HT-29 (cell line): ENCODE measurements at places on chromosomes 4 and X. TPM values are rescaled to one million over a fixed set of nuclear protein-coding genes. Genes with fewer than 3 reads are reported as not detected.
A peak's percentile ranks its signal among the peaks of the same experiment; 100 is the strongest.

- DNase-seq, result no peak
These were observed at the start of gene NRK for GRCh38 chrX:105822138-105823091. Gene NRK, plus strand, starts transcription at chrX:105822539. Its CDS starts 307 bp downstream, at chrX:105822846.

DNA sequence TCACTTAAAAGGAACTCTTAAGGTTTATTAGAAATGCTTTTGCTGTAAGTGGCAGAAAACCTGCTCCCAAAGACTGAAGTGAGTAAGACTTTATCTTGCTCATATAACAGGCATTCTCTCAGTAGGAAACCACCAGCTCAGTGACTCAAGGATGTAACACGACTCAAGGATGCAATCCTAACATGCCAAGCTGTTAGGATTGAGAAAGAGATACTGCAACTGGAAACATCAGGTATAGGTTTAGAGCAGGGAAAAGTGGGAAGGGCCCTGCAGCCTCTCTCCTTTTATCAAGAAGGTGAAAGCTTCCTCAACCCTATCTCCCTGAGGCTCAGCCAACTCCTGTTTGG lies 11.9 kb upstream of the SLC9A7 start:
- no peak for DNase-seq

DNA sequence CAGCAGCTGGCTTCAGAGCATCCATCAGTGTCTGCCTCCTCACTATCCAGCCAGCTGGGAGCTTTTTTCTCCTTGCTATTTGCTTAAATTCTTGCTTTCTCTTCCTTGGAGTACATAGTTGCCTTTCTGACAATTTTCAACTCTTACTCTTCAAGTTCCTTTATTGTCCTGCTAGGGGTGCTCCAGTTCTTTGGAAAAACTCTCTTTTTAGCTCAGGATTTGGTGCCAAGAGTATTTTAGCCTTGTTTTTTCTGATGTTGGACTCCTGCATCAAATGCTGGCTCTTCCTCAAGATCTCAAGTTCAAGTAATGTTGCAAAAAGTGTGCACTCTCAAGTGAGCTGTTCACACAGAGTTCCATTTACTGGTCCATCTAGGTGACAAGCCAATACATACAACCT lies 126.4 kb downstream of the KDR start:
- peak; percentile 14 for DNase-seq

DNA sequence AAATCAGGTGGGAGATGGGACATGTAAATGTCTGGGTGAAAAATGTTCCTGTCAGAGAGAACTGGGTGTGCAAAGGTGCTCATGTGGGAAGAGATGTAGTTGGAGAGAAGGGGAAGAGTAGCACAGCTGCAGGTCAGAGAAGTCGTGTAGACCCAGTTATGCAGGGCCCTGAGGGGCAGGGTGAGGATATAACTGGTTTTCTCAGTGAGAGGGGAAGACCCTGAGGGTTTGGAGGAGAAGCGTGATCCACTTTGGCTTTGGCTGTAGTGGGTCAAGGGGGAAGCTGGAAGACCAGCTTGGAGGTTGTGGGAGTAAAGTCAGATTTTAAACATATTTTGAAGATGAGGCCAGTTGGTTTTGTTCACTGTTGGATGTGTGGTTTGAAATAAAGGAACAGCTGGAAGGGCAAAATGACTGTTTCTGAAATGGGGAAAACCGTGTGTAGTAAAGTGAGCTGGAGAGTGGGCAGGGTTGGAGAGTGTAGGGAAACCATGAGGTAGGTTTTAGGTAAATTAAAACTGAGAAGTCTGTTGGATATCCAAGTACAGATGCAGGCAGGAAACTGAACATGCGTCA lies 44.2 kb downstream of the NAP1L5 start:
- no peak for DNase-seq

GRCh38 chr4:80967346-80967745 lies 63.2 kb upstream of the BMP3 start:
- DNase-seq, result no peak

DNA sequence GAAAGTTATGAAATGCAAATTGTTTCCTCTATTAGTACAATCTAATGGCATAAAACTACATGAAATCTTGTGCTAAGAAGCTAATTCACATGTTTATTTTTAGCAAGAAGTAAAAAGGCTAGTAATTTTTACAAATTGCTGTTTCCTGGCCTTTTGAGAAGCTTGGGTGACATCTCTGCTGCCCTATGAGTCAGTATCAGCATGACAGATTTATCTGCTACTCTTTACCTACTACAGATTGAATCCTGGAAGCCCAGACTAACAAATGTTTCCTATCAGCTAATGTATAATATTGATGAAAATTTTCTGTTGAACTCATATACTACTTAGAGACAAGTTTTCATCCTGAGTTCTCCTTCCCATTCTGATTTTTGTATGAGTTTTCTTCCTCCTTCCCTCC lies 232.4 kb downstream of the DCTD start:
- no peak for DNase-seq

- DNase-seq, result no peak
These were observed 2.4 kb downstream of the PRIMPOL start for GRCh38 chr4:184651899-184652298.

DNA sequence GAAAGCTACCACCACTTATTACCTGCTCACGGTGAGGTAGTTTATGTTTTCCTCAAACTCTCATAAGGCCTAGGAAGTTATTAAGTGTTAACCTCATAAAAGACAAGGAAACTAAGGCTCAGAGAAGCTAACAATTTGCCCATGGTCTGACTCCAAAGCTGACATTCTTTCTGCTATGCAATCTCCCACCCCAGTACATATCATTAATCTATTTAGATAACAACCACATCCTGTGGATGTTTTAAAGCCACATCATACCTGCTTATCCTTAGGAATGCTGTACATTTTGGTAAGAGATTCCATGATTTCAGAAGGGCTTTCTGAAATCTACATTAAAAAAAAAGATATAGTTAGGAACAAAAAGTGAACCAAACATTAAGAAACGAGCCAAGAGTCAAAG lies 55.4 kb downstream of the HUWE1 start:
- DNase-seq, result no peak

DNA sequence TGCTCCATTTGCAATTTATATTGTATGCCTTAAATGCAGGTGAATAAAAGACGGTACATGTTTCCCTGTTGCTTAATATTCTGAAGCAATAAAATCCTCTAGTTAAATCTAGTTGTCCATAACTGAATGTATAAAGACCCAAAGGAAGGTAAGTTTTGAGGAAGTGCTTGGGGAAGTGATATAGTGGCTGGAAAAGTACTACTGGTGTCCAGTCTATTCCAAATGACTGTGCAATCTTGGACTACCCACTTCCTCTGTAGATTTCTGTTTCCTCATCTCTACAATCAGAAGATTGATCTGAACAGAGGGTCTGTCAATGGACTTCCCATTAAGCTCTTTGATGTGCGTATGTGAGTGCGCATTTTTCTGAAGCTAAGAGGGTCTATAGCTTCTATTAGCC lies 17.0 kb downstream of the SNCA start:
- no peak for DNase-seq

- DNase-seq, result peak; percentile 31
These were observed 26.6 kb downstream of the ADRA2C start for GRCh38 chr4:3792813-3793212.

- no peak for DNase-seq
These were observed 351 bp upstream of the SLC30A9 start for GRCh38 chr4:41989994-41990364.

GRCh38 chr4:158261480-158261879 lies 51.2 kb downstream of the TMEM144 start:
- no peak for DNase-seq

DNA sequence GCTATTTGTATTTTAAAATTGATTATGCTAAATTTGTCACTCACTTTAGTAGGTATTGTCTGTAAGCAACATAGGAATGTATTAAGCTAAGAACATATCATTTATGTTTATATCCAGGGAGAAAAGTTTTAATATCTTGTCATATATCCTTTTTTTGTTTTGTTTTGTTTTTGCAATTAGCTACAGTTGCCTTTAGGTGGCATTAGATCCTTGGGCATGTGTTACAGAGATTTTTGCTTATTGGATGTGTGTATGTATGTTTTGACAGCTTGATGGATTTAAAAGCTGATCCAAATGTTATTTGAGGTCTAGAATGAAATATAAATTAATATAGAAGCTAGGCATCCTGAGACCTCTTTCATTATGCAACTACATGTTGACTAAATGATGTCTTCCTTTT lies 36.1 kb upstream of the OTUD4 start:
- peak; percentile 41 for DNase-seq

- DNase-seq, result no peak
These were observed 68.7 kb upstream of the DCLK2 start for GRCh38 chr4:150009533-150009932.

DNA sequence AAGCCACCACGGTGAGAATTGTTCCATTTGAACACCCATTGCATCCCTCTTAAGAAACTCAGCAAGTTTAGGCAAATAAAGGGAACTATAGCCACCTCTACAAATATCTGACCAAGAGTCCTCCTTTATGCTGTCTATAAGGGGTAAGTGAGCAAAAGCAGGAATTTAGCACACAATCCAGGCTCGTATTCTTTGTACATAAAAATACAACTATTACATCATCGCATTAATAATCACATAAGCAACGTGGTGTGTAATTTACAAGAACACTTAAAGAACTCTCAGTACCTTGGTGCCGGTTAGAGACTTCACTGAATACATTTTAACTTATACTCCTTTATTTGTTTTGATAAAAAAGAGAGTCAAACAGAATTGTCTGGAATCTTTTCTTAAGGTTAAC lies 38.8 kb downstream of the PALLD start:
- no peak for DNase-seq

DNA sequence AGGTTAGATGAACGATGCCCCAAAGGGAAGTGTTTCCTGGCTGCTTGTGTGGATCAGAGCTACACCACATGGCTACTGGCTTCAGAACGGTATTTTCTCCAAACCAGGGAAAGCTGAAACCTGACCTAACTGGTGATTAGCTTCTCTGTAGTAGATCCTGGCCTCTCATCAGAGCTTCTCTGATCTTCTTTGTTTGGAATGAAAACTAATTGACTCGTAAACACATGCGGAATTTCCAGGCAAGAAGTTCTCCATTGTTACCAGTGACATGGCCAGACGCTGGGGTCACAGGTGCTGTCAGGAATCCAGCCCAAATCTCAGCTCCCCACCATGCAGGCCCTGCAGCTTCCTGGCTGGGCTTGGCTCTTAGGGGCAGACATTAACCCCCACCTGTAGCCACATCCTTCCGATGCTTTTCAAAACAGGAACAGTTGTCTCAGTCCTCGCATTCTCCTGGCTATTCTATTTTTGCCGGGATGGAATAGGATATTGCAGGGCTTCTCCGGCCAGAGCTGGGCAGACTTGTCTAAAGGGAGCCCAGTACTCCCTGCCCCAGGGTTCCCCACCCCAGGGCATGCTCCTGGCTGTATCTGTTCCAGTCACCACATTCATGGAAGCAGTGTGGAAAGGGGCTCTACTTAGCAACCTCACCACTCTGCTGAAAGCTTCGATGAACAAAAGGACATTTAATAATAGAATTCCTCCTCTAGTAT lies 305.4 kb upstream of the F9 start:
- DNase-seq, result no peak

DNA sequence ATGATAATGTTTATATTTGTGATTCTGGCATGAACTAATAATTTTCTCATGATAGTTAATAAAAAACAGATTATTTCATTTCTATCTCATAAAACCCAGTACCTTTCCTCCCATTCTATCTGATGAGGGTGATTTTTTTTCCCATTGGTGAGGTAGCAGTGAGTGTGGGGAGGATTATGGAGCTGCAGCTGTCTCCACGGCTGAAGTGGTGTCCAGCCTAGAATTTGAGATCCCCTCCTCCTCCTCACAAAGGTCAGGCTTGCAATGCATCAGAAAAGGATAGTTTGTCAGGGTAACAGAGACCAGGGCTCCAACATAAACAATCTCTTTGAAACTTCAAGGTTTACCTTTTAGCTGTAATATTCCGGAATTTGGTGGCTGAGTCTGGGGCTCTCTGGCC lies 60.9 kb downstream of the C4orf51 start:
- DNase-seq, result no peak

DNA sequence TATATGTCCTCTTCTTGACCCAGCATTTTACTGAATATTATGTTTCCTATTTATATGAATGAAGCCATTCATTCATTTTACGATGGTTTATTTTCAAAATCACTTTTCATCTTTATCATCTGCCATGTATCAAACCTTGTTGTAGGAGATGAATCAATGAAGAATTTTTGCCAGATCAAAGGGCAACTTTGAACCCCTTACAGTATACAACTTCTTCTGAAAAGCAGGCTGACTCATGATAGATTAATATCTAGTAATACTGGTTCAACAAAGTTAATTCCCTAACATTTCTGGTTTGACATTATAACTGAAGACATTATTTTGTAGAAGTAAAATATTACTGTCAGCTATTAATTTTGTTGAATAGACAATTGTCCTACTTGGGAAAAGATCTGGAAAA lies 226.0 kb downstream of the RPA4 start:
- DNase-seq, result peak; percentile 76

DNA sequence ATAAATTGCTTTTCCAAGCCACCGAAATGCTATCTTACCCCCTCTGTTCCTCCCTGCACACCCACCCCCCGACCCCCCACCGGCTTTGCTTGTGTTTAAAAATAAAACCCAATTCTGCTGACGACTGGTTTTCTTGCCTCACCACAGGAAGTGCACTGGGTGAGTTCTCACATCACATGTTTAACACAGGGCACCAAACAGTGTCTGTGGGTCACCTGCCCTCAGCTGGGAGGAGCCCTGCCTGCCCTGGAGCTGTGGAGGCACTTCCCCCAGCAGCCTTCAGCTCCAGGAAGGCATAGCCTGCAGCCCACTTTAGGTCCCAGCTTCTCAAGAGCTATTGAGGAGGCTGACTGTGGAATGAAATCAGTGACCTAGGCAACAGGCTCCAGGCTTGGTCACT lies 8.8 kb downstream of the TMEM255A start:
- DNase-seq, result no peak

DNA sequence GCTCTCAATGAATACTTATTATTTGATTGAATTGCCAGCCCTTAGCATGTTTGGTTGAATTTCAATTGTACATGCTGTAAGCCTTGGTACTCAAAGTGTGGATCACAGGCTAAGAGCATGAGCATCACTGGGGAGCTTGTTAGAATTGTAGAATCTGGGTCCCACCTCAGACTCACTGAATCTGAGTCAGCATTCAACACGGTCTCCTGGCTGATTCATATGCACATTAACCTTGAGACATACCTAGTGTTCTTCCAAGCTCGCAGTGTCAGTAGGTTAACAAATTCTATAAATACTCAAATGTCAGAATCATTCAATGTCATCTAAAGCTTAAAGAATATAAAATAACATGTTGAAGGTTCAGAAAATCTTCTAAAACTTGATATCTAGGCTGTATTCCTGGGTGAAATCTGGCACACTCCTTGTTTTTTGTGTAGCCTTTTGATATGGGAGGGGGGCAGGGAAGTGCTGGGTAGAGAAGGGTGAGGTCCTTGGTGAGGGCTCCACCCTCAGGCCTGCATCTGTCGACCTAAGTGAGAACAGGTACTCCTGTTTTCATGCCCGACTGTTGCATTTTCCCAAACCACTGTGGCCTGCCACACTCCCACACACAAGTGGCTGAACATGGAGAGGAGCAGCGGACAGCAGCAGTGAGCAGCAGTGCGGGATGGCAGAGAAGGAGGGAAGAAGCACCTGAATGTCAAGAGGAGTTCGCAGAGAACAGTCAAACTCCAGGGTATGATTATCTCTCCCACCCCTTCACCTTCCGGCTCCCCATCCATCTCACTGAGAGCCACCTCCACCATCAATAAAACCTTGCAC lies 529.6 kb upstream of the IGFBP7 start:
- no peak for DNase-seq

ARX gene
- not detected in 2 replicates for total RNA-seq

CAPN6 gene
- total RNA-seq, result not detected in 2 replicates

HPGDS gene
- not detected in 2 replicates for total RNA-seq
